ENCODE measurements at places on chromosomes 5 and 9. TPM values are rescaled to one million over a fixed set of nuclear protein-coding genes. Genes with fewer than 3 reads are reported as not detected.

ZFP2 gene
- total RNA-seq = 8.2 TPM

ZNF483 gene
- total RNA-seq = 37.1 TPM

WDR31 gene
- total RNA-seq = 2.4 TPM

DNA sequence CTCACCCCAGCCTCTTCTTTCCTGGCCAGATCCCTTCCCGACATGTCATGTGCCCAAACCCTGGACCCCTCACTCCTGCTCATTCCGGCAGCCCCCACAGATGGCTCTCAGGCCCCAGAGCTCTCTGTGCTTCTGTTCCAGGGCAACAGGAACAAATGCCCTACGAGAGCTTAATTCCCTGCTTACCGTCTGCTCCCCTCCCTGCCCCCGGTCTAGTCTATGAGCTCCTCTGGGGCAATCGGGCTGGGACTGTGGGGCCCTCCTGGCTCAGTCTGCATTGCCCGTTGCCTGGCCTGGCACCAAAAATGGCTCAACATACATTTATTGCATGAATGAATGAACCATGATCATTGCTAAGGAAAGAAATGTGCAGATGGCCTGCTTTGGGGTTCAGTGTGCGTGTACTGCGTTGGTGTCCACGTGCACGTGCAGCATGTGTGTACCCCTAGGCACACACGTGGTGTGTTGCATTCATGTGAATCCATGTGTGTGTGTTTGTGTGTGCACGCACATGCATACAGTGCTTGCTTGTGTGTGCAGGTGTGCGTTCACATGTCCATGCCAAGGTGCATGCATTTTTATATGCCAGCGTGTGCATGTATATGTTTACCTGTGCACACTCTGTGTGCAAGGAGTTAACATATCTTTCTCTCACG, 201.2 kb upstream of the IER5L start:
- DNase-seq = no peak

DNA sequence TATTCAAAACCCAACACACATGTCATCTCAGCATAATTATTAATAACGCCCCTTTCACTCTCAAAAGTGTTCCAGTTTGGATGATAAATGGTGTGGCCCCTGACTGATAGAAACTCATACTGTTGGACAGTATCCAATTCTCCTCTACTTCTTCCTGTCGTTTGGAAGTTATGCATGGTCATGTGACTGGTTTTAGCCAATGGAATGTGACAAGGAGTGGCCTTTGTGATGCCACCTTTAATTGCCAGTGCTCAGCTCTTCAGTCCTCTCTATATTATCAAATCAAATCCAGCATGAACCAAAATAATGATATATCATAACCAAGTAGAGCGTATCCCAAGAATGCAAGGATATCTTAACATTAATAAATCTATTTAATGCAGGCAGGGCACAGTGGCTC, 117.8 kb upstream of the SPIN1 start:
- DNase-seq = no peak

DNA sequence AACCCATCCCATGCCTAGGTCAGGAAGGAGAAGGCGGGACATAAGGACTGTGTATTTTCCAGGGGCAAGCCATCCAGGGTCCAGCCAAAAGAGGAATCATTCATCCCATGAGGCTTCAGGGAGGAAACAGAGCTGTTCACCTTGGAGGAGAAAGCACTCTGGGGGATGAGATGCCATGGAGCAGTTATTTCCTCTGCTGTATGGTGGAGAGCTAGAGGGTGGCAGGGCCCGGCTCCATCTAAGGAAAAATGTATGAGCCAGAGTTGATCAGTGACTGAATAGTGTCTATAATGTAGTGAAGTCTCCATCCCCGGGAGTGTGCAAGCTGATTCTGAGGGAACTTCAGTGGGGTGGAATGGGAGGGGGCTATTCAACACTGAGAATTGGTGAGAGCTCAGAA, 8.0 kb downstream of the ENHO start:
- no peak for DNase-seq

GRCh38 chr5:16721151-16722096, 104.6 kb upstream of the RETREG1 start:
- DNase-seq = no peak

DNA sequence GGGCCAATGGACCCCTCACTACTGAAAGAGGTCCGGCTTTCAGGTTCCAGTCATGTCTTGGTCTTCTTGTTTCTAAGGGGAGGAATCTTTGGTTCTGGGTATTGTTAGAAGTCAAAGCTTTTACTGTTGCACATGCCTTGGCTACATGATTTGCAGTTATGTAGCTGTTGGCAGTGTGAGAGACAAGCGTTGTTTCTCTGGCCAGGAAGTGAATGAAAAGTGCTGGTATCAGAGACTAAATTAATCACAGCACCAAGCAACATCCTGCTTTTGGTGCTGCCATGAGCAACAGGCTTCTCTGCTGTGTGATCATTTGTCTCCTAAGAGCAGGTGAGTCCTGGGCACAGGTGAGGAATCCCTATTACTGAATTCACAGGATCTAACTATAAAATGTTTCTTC, 100.1 kb upstream of the PRSS3 start:
- no peak for DNase-seq

DNA sequence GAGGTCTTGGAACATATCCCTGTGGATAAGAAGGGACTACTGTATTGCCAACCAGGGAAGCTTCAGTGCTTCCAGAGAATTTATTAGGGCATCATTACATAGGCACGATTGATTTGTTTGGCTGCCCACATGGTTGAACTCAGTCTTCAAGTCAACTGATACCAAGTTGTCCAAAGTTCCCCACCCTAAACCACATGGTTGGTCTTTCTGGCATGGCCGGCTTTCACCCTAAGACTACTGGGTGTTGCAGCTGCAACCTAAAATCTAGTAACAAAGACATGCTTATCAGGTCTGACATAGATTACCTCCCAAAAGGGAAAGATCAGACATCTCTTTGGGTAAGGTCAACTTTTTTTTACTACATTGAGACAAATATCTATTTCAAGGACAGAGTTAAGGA, 37.0 kb downstream of the FAF2 start:
- no peak for DNase-seq

DNA sequence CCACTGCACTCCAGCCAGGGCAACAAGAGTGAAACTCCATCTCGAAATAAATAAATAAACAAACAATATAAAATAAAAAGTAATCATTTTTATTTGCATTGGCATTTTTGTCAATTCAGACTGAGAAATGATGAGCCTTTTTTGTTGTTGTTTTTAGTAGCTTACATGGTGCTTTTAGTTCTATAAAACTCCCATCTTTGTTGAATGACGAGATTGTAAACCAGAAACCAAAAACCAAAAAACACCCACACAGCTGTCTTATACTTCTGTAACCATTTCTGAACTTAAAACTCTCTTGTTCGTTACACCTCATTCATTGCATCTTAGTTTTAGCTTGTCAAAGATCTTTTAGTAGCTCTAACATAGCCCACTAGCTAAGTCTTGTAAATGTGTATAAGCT, 44.7 kb downstream of the GGTA1 start:
- DNase-seq = no peak

GRCh38 chr9:127776924-127777289, 1.6 kb downstream of the SH2D3C start:
- DNase-seq = no peak

DNA sequence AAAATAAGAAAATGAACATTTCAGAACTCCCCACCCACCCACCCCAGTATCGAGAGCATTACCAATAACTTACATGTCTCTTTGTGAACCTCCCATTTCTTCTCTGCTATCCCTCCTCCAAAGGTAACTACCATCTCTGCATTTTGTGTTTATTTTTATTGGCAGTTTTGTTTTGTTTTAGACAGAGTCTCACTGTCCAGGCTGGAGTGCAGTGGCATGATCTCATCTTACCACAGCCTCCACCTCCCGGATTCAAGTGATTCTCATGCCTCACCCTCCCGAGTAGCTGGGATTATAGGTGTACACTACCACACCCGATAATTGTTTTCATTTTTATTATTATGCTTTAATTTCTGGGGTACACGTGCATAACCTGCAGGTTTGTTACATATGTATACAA, 21.7 kb upstream of the GLIS3 start:
- no peak for DNase-seq

GRCh38 chr5:177378884-177379883, 5.0 kb upstream of the SLC34A1 start:
- DNase-seq = no peak

- DNase-seq = no peak
Measured at GRCh38 chr5:115490596-115490995, 54.0 kb downstream of the FEM1C start.

Data from frontal cortex (tissue), 4 donors.